ENCODE measurements at places on chromosomes 1 and 21.

- DNase-seq: no peak
- no peak overlapping the region for H3K27ac ChIP-seq
- peaks cover 19% of the 10 kb centered on the region for H3K27me3 ChIP-seq
- H3K4me3 ChIP-seq: no peak overlapping the region
- H3K4me1 ChIP-seq: no peaks in the 10 kb centered on the region
Measured at GRCh38 chr1:152014943-152015342, 21.3 kb upstream of the S100A10 start.

- no peak overlapping the region for H3K27ac ChIP-seq
- no peak for DNase-seq
Measured at GRCh38 chr1:67332653-67333529, 25.2 kb downstream of the IL12RB2 start.

- H3K36me3 ChIP-seq: peaks cover 89% of the 10 kb centered on the region
- H3K27ac ChIP-seq: no peak overlapping the region
- no peak for DNase-seq
Measured at GRCh38 chr1:36352910-36353878, 29.7 kb upstream of the EVA1B start.

DNA sequence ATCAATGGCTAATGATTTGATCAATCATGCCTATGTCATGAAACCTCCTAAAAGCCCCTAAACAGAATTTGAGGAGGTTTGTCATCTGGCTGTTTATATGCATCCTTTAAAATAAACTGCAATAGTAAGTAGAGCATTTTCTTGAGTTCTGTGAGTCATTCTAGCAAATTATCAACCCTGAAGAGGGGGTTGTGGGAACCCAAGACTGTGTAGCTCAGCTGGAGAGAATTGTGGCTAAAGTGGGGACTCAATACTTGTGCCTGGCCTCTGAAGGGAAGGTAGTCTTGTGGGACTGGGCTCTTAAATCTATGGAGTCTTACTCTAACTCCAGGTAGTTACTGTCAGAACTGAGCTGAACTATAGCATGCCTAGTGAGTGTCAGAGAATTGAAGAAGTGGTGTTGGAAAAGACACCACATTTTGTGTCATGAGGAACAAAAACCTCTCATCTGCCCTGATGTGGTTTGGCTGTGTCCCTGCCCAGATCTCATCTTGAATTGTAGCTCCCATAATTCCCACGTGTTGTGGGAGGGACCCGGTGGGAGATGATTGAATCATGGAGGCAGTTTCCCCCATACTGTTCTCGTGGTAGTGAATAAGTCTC, 402.4 kb downstream of the USH2A start:
- H3K27me3 ChIP-seq: no peaks in the 10 kb centered on the region
- no peaks in the 10 kb centered on the region for H3K36me3 ChIP-seq
- no peak overlapping the region for H3K4me3 ChIP-seq
- no peaks in the 10 kb centered on the region for H3K4me1 ChIP-seq
- DNase-seq: no peak

DNA sequence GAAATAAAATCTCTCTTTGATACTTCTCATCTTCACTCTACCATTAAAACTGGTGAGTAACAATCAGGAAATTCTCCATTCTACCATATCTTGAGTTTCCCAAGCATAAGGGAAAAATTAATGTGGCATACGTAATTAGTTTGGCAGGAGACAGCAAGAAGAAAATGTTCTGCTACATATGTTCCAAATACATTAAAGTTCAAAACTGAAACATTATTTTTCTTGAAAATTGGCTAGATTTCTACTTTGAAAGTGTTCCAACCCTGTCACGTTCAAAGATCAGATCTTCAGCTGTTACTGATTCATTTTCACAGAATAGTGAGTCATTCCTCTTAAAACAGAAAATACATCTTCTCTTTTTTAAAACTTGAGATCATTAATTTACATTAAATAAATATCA, 48.5 kb downstream of the PIGK start:
- no peak overlapping the region for H3K4me3 ChIP-seq
- H3K36me3 ChIP-seq: no peaks in the 10 kb centered on the region
- H3K27ac ChIP-seq: no peak overlapping the region
- H3K27me3 ChIP-seq: no peaks in the 10 kb centered on the region
- H3K4me1 ChIP-seq: no peaks in the 10 kb centered on the region
- DNase-seq: no peak

DNA sequence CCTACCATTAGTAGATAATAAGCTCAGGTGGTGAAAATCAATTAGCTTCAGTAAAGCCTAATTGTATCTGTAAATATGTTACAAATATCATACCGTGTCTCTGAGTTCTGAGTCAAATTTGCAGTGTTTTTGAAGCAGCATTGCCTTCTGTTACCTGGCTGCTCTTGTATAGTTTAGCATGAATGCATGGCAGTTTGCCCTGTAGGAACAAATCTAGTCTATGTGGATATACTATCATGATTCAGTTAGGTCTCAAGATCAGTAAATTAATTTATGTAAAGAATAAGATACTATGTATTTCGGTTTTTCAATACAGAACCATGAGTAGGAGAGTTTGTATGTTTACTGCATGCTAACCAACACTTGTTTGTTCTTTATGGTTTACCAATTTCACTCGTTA, 240.6 kb upstream of the C1orf105 start:
- H3K27me3 ChIP-seq: no peaks in the 10 kb centered on the region
- H3K4me3 ChIP-seq: no peak overlapping the region
- H3K4me1 ChIP-seq: no peaks in the 10 kb centered on the region
- H3K36me3 ChIP-seq: no peaks in the 10 kb centered on the region
- H3K27ac ChIP-seq: no peak overlapping the region

DNA sequence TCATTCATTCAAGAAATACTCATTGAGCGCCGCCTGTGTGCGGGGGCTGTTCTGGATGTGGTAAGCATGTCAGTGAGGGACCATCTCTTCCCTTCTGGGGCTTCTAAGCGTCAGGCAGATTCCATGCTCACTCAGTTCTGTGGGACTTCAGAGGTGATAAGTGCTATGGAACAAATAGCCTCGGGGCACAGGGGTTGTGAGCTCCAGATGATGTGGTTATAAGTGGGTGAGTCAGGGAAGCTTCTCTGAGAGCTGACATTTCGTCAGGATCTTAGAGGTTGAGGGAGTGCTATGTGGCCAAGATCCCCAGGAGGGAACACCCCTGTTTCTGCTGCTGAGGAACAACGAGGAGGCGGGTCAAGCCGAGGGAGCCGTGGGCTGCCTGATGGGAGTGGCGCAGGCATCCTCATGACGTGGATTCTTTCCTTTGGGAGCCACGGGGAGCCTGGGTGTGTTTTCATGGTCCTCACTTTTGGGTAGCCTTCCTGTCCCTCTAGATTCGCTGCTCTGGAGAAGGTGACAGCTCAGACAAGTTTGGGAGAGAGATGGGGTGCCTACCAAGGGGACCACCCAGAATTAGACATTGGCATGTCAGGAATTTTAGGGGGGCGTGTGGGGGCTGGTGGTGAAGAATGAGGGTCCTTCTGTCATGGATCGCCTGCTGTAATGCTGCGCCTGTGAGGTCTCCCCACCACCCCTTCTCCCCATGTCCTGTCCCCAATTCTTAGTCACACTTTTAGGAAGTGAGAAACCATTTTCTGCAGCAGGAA, 38.5 kb downstream of the HUNK start:
- no peak overlapping the region for H3K4me3 ChIP-seq
- H3K27ac ChIP-seq: no peak overlapping the region
- no peak for DNase-seq
- H3K4me1 ChIP-seq: no peaks in the 10 kb centered on the region
- H3K27me3 ChIP-seq: peaks cover 62% of the 10 kb centered on the region

- no peaks in the 10 kb centered on the region for H3K4me1 ChIP-seq
- no peaks in the 10 kb centered on the region for H3K36me3 ChIP-seq
- peaks cover 4% of the 10 kb centered on the region for H3K27me3 ChIP-seq
- no peak overlapping the region for H3K27ac ChIP-seq
- DNase-seq: no peak
- no peak overlapping the region for H3K4me3 ChIP-seq
Measured at GRCh38 chr1:64546013-64546412, 76.1 kb downstream of the CACHD1 start.

- no peak overlapping the region for H3K4me3 ChIP-seq
- no peaks in the 10 kb centered on the region for H3K4me1 ChIP-seq
Measured at GRCh38 chr1:247121382-247121781, 17.2 kb upstream of the ZNF669 start.

- H3K4me3 ChIP-seq: no peak overlapping the region
- H3K27ac ChIP-seq: no peak overlapping the region
- peaks cover 16% of the 10 kb centered on the region for H3K4me1 ChIP-seq
- H3K36me3 ChIP-seq: no peaks in the 10 kb centered on the region
Measured at GRCh38 chr1:17118706-17119075, 560 bp downstream of the PADI2 start.

GRCh38 chr21:37119421-37120218, 46.6 kb downstream of the TTC3 start:
- H3K27ac ChIP-seq: no peak overlapping the region
- H3K27me3 ChIP-seq: no peaks in the 10 kb centered on the region
- H3K4me3 ChIP-seq: no peak overlapping the region
- no peaks in the 10 kb centered on the region for H3K4me1 ChIP-seq

DNA sequence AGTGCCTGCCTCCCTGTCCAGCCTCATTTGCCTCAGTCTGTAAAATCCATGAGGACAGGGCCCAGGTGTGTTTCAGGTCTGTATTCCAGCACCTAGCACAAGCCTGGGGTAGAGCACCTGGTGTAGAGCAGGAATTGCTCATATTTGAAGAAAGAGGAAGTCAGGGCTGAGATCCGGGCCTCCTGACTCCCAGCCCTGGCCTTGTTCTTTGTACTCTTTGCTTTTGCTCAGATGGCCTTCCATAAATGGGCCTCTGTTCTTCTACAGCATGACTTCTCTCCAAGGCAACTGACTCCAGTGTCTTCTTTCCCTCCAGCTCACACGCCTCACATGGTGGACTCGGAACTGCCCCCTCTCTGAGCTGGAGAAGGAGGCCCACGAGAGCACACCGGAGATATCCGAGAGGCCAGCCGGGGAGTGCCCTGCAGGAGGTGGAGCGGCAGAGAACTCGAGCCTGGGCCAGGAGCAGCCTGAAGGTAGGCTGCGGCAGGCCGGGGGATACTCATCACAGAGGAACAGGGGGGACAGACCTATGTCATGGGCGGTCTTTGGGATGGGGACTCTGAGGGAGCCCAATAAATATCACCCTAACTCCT, 19.7 kb downstream of the SLC5A9 start:
- DNase-seq: no peak
- no peak overlapping the region for H3K27ac ChIP-seq
- no peaks in the 10 kb centered on the region for H3K27me3 ChIP-seq
- H3K4me3 ChIP-seq: no peak overlapping the region
- H3K4me1 ChIP-seq: no peaks in the 10 kb centered on the region

DNA sequence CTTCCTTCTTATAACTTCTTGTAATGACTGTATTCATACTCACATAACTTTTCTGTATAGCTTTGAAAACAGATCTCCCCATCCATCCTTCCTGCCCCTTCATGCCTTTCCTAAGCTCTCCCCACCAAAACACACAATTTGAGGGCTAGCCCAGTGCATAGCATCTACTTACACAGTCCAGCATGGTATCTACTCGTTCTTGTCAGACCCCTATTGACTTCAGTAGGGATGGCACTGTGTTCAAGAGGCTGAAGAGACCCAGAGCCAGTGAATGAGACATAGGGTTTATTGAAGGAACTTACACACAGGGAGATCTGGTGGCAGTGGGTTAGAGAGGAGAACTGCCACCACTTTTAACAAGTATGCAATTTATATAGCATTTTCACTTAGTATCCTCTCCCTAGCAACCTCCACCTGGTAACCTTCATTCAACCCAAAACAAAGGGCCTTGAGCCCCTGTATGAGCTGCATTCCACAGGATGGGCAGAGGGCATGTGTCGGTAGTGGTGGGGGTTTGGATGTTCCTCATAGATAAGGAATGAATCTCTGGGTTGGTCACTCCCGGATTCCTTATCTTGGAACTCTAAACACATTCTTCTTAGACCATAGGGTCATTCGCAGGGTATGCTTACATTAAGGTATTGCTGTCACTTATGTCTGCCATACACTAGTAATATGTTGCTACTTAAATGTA, 64.9 kb upstream of the GNG12 start:
- DNase-seq: peak; percentile 42
- no peaks in the 10 kb centered on the region for H3K27me3 ChIP-seq
- H3K36me3 ChIP-seq: no peaks in the 10 kb centered on the region

- H3K27ac ChIP-seq: no peak overlapping the region
- H3K4me1 ChIP-seq: no peaks in the 10 kb centered on the region
- H3K4me3 ChIP-seq: no peak overlapping the region
Measured at GRCh38 chr1:15717418-15718125, 18.5 kb upstream of the SLC25A34 start.

GRCh38 chr1:244186372-244186771, 135.3 kb downstream of the ZBTB18 start:
- peaks cover 58% of the 10 kb centered on the region for H3K27me3 ChIP-seq
- H3K27ac ChIP-seq: no peak overlapping the region
- H3K36me3 ChIP-seq: no peaks in the 10 kb centered on the region

DNA sequence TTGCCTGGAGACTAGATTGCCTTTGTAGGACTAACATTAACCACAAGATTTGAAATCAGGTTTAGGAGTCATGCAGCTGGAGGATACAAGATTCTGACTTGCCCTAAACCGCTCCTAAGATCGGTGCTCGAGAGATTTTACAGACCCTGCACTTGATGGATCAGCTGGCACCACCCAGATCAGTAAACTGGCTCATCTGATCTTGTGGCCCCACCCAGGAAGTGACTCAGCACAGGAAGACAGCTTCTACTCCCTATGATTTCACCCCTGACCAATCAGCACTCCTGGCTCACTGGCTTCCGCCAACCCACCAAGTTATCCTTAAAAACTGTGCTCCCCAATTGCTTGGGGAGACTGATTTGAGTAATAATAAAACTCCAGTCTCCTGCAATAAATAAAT, 876 bp upstream of the CATSPERE start:
- no peak for DNase-seq
- no peak overlapping the region for H3K27ac ChIP-seq
- H3K36me3 ChIP-seq: no peaks in the 10 kb centered on the region
- no peaks in the 10 kb centered on the region for H3K27me3 ChIP-seq

DNA sequence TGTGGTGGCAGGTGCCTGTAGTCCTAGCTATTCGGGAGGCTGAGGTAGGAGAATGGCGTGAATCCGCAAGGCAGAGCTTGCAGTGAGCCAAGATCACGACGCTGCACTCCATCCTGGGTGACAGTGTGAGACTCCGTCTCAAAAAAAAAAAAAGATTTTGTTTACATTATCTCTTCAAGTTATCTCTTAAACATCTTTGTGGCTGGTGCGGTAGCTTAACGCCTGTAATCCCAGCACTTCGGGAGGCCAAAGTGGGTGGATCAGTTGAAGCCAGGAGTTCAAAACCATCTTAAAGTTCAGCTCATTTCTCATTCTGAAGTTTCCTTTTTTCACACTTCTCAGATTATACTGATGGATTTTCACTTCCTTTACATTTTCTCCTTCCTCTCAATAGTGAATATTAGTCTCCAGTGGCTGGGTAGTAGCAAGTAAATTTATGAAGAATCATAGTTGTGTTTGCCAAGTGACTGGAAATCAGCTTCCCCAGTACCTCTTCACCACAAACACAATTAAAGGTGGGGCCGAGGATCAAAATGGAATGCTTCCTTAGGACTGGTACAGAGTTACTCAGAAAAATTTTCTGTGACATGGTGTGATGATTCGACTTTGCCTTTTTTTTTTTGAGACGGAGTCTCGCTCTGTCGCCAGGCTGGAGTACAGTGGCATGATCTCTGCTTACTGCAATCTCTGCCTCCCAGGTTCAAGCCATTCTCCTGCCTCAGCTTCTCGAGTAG, 13.8 kb downstream of the PIP5K1A start:
- H3K4me3 ChIP-seq: no peak overlapping the region
- peaks cover 29% of the 10 kb centered on the region for H3K36me3 ChIP-seq
- H3K27ac ChIP-seq: no peak overlapping the region
- H3K4me1 ChIP-seq: no peaks in the 10 kb centered on the region
- DNase-seq: no peak
- H3K27me3 ChIP-seq: no peaks in the 10 kb centered on the region

- H3K36me3 ChIP-seq: peaks cover 85% of the 10 kb centered on the region
- no peak overlapping the region for H3K4me3 ChIP-seq
- H3K4me1 ChIP-seq: peaks cover 5% of the 10 kb centered on the region
- H3K27me3 ChIP-seq: no peaks in the 10 kb centered on the region
Measured at GRCh38 chr1:27409669-27410068, 17.2 kb downstream of the GPR3 start.

All from K562 (cell line).